ENCODE measurements at places on chromosomes 11 and 22. TPM values are rescaled to one million over a fixed set of nuclear protein-coding genes. Genes with fewer than 3 reads are reported as not detected.

GRCh38 chr22:19919701-19920363 is 21.7 kb upstream of the COMT start:
- H3K27ac ChIP-seq = no peak overlapping the region
- no peak overlapping the region for H3K4me3 ChIP-seq
- H3K36me3 ChIP-seq = no peaks in the 10 kb centered on the region
- no peaks in the 10 kb centered on the region for H3K27me3 ChIP-seq

DNA sequence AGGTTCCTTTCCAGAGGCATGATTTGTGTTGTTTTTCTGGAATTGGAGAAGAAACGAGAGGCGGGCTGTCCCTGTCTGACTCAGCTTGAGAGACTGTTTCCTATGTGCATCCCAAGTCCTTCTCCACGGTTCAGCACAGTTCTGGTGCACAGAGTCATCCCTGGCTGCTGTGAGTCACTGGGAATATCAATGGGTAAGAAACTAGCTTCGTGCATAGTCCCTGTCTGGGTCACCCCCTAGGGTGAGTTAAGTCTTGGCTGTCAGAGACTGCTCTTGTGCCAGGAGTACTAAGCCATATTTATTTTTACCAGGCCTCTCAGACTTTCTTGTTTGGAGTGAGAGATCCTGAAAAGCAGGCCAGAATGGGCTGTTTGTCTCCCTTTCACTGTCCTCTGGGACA is 2.4 kb upstream of the LRP4 start:
- no peak overlapping the region for H3K4me3 ChIP-seq
- no peaks in the 10 kb centered on the region for H3K36me3 ChIP-seq
- H3K27ac ChIP-seq = no peak overlapping the region
- H3K27me3 ChIP-seq = no peaks in the 10 kb centered on the region
- no peaks in the 10 kb centered on the region for H3K4me1 ChIP-seq
- DNase-seq = no peak

RIMBP3C gene
- total RNA-seq = not detected

PKP3 gene
- not detected for total RNA-seq

BUD13 gene
- 12.9 TPM for total RNA-seq

MS4A6A gene
- 76.9 TPM for total RNA-seq

PATE4 gene
- not detected for total RNA-seq

GRCh38 chr11:17547051-17547577 is at the start of gene OTOG:
Gene OTOG (plus strand): TSS chr11:17547259. CDS start chr11:17547373, 114 bp downstream.
- H3K4me1 ChIP-seq = no peaks in the 10 kb centered on the region
- H3K27me3 ChIP-seq = no peaks in the 10 kb centered on the region
- H3K4me3 ChIP-seq = no peak within 1 kb of the TSS
- DNase-seq = peak; percentile 51

- no peak overlapping the region for H3K4me3 ChIP-seq
- H3K36me3 ChIP-seq = no peaks in the 10 kb centered on the region
- no peaks in the 10 kb centered on the region for H3K27me3 ChIP-seq
- H3K27ac ChIP-seq = no peak overlapping the region
- DNase-seq = peak; percentile 81
Measured at GRCh38 chr22:49992921-49993648, 19.5 kb downstream of the IL17REL start.

- H3K36me3 ChIP-seq = no peaks in the 10 kb centered on the region
- H3K27ac ChIP-seq = no peak overlapping the region
- H3K4me1 ChIP-seq = peaks cover 4% of the 10 kb centered on the region
- no peak overlapping the region for H3K4me3 ChIP-seq
Measured at GRCh38 chr11:66076561-66076960, 6.5 kb downstream of the PACS1 start.

GGT5 gene
- total RNA-seq = 61.6 TPM

SLC2A11 gene
- total RNA-seq = 14.4 TPM

ADAMTS8 gene
- 8.7 TPM for total RNA-seq

PTGDR2 gene
- total RNA-seq = 0.21 TPM

TECTA gene
- 0.63 TPM for total RNA-seq
